ENCODE measurements at places on chromosomes 3 and 15.
A peak's percentile ranks its signal among the peaks of the same experiment; 100 is the strongest.

- DNase-seq: no peak
These were observed 44.1 kb downstream of the KLHL25 start for GRCh38 chr15:85750319-85751290.

GRCh38 chr3:115595611-115596275 lies 27.6 kb upstream of the GAP43 start:
- DNase-seq: no peak

DNA sequence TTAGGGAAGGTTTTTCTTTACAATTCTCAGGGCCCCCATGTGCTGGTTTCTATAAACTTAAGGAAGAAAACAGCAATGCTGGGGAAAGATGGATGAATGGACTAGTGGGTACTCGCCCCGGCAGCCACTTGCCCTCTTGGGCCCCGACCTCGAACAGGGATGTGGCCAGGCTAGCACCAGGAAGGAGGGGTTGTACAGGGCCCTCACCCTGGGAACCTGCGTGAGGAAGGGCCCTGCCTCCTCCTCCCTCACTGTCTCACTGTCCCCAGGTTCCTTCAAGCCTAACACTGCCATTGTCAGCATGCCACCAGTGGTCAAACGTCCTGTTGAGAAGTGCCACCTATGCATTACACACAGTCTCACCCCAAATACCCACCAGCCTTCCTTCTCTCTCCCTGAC lies 9.1 kb downstream of the ADAMTS17 start:
- no peak for DNase-seq

DNA sequence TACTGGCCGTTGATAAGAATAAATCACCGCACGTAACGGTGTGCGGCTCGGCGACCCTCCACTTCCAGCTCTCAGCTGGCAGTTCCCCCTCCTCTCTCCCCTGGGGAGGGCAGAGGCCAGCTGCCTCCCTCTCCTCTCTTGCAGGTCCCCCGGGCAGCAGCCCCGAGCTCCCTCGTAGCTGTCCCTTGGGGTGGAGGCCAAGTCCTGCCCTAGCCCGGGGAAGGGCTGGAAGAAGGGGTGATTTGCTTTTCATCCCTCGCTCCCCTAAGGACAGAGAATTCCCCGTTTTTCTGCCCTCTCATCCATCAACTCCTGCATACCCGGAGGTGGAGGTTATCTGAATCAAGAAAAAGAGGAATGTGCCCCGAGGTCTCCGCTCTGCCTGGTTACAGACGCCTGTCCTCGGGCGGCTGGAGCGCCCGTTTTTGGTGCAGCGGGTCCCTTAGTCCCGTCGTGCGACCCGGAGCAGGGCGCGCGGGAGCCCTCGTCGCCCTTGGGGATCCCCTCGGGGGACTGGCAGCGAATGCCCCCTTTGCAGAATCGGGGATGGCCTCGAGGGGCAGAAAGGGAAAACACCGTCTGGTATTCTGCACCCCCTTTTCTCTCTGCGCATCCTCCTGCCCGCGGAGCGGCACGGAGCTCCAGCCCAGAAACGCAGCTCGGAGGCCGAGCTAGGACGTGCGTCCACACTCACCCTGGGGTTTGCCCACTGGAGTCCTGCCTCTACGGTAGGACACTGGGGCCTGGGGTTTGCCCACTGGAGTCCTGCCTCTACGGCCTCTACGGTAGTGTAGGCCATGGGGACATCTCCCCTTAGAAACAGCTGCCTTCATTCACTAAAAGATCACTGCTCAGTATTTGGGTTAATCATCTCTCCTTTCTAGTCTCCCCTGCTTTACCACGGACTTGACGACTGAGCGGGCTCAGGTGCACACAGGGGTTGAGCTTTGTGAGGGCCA lies 2.2 kb downstream of the PTPRG start:
- DNase-seq: no peak

DNA sequence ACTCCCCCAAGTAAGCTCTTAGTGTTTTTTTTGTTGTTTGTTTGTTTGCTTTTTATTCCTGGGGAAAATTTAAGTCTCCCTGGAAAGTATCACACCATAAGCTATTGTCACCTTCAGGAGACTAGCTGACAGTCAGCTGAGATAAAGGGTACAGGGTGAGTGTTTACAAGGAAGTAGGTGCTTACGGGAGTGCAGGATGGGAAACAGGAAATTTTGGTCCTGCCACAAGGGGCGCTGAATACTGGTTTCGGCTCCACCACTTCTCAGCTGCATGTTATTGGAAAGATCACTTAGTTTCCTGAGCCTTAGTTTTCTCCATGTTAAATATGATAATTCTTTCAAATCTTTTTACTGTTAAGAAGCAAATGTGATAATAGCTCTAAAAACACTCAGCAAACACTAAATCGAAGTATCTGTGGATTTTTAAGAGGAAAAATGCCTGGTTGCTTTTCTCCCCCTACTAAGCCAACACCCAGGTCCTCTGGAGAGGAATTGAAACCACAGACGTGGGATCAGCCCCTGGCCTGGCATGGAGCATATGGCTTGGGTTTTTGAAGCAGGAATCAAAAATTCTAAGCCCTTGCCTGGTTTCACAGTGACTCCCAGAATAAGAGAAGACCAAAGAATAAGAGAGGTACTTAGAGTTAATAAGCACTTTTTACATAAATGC lies 90.7 kb downstream of the SCN11A start:
- DNase-seq: peak; percentile 13

DNA sequence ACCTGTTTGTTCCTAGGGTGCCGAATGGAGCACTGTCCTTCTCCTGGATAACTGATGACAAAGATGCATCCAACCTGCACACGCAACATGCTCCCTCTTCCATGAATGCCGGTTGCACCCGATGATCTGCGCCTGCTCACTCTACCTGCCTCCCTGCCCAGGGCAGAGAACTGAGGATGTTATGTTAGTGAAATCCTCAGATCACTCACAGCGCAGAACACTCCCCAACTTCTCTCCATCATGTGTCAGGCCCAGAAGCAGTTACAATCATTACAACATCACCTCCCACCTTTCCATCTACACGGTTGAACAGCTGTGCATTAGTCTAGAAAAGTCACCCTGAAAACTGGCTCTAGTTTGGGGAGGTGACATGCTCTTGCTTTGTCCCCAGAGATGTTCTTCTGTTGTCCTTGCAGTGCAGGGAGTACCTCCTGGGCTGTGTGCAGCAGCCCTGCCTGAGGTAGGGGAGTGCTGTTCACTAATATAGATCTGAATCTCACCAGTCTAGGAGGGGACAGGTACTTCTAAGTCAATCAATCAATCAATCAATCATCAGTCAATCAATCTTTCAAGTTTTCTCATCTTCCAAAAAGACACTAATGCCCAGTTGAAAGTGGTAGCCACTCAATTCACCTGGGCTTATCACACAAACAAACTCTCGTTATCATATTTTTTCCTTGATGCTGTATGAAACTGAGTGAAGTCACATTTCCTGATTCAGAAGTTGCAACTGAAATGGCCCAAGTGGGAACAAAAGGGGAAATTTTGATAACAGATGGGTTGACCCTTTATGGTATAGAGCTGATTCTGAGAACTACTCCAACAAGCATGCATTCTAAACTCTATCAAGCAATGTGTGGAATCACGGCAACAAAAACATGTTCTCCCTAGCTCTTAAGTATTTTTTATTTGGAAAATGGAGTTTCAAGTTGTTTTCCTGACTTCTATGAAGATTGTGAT lies 15.4 kb upstream of the ISLR start:
- no peak for DNase-seq

GRCh38 chr3:77348244-77348855 lies 308.5 kb downstream of the ROBO2 start:
- DNase-seq: no peak

GRCh38 chr3:42216931-42217333 lies 49.1 kb downstream of the CCK start:
- no peak for DNase-seq

GRCh38 chr15:93866948-93867347 lies 364.4 kb upstream of the MCTP2 start:
- no peak for DNase-seq

DNA sequence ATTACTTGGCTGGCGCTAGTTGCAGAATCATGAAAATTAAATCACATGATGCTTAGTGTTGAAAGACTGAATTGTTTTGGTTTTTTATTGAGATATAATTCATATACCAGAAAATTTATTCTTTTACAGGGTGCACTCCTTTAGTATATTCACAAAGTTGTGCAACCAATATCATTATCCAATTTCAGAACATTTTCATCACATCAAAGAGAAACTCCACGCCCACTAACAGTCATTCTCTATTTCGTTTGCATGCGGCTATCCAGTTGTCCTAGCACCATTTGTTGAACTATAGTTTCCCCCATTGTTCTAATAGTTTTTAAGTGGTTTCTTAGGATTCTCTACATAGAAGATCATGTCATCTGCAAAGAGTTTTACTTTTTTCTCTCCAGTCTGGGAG lies 3.7 kb downstream of the EHD4 start:
- no peak for DNase-seq

- no peak for DNase-seq
These were observed 36.2 kb downstream of the CLDN1 start for GRCh38 chr3:190286014-190286413.

- no peak for DNase-seq
These were observed 24.3 kb upstream of the KPNA1 start for GRCh38 chr3:122538956-122539490.

DNA sequence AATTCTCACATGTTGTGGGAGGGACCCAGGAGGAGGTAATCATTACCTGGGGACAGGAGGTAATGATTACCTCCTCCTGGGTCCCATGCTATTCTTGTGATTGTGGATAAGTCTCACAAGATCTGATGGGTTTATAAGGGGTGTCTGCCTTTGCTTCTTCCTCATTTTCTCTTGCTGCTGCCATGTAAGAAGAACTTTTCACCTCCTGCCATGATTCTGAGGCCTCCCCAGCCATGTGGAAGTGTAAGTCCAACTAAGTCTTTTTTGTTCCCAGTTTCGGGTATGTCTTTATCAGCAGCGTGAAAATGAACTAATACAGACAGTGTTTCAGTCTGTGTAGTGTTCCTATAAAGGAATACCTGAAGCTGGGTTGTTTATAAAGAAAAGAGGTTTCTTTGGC lies 13.1 kb upstream of the KCTD6 start:
- DNase-seq: no peak

- peak; percentile 33 for DNase-seq
These were observed 50.6 kb upstream of the AKAP13 start for GRCh38 chr15:85329561-85330422.

DNA sequence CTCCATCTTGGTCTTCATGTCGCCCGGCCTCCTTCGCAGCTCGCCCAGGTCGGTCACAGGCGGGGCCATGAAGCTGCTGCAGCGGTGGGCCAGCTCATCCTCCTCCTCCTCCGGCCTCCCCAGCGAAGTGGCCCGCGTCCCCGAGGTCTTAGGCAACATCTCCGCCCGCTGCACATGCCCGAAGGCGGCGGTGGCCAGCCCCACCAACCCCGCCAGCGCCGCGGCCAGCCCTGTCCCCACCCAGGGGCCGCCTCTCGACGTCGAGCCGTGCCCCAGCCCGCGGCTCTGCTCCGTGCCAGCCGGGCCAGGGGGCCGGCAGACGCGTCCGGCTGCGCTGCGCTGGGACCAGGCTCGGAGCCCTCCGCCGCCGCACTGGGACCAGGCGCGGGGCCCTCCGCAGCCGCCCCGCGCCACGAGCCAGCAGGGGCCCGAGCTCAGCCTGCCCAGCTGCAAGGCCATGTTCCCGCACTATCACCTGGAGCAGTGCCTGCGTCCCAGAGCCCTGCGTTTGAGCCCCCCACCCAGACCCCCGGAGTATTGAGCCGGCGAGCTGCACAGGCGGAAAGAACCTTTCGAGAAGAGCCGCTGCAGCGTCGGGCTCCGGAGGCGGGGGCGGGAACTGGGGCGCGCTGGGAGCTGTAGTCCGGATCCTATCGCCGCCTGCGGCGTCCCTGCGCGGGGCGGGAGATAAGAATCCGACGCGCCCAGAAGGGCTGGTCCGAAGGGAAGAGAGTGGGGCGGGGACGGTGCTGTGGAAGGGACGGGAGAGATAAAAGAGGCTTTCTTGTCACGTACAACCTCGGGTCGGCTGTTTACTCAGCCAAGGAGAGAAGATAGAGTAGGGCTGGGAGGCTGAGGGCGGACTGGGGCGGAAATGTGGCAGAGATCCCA lies at the start of gene CPOX:
CPOX (minus strand) TSS at position 566 of the 891 bp plus-strand sequence; CDS start at position 459, 107 bp downstream.
- peak; percentile 73 for DNase-seq

- DNase-seq: no peak
These were observed 1.9 kb downstream of the TNIK start for GRCh38 chr3:171458071-171458863.

GRCh38 chr15:39640665-39641064 lies 59.8 kb downstream of the THBS1 start:
- no peak for DNase-seq

All from GM12892 (cell line).